DMS79 treated with DMSO at 0.1 percent for 48 hours (cell line): ENCODE measurements at places on chromosomes 11 and 22.

DNA sequence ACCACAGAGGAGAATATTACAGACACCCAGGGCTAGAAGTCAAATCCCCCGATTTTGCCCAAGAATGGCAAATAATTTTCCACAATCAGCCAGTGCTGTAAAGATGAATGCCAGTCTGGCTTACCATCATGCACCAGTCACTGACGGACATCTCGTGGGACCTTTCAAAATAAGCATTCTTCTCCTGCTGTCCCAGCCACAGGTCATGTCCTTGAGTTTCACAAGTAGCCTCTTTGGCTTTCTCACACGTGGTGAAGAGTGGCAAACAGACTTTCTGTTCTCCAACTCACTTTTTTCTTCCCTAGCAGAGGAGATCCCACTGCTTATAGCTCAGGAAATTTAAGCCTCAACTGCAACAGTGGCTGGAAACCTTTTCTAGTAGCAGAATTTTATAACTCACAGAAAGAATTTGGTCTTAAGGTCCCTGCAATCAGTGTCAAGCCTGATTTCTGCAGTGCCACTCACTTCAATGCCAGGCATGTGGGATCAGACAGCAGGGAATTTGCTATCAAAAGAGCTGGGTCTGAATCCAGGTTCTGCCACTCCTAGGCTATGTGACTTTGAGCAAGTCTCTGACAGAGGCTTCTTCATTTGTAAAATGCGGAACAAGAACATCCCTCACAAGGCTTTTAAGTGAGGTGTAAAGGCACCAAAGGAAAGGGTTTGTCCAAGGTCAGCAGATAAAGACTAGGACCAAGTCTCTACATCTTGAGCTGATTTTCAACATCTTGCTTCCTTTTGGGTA is 3.6 kb downstream of the PIK3IP1 start:
- no peak for DNase-seq

- DNase-seq = no peak
These were observed at the start of gene CTNND1 for GRCh38 chr11:57761301-57762234. TSS of gene CTNND1 (plus strand) at chr11:57761802. CDS start at chr11:57791479, 29,677 bp downstream.

DNA sequence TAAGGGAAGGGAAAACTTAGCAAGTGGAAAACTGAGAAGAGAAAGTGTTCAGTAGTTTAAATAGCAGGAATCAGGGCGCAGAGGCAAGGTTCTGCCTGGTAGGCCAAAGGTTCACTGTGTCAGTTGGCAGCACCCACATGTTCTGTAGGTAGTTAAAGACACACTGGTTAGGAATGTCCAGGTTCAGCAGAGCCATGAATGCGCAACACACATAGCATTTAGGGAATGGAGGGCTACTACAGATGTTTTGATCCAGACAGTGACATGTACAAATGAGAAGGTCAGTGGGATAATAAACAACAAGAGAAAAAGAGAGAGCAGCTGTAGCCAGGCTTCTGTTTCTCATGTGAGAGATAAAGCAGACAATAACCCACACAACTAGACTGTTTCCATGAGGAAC is 56.2 kb upstream of the ARHGAP42 start:
- DNase-seq = no peak

- no peak for DNase-seq
These were observed 886 bp downstream of the PITPNM1 start for GRCh38 chr11:67504005-67504949.

DNA sequence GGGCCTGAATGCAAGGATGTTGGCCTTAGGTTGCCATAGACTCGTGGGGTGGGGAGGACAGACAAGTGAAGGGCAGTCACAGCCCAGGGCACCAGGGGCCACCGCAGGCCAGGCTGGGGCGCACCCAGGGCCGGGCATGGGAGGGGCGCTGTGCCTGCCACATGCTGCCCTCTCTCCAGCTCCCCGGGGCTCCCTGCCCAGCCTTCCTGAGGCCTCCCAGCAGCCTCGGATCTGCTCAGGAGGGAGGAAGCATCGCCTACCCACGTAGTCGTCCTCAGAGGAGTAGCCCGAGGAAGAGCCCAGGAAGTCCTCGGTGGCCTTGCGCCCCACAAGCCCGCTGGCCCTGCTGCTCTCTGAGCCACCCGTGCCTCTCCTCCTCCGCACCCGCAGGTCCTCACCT is 5.2 kb downstream of the SUN2 start:
- DNase-seq = no peak

GRCh38 chr11:115330684-115331482 is 173.3 kb downstream of the CADM1 start:
- peak; percentile 90 for DNase-seq

- no peak for DNase-seq
These were observed 654.2 kb downstream of the NELL1 start for GRCh38 chr11:21323617-21324016.

GRCh38 chr11:122261546-122261945 is 145.5 kb upstream of the BLID start:
- DNase-seq = no peak
